Effector memory CD4-positive, alpha-beta T cell (primary cell): ENCODE measurements at places on chromosomes 12 and 14.

GRCh38 chr14:77570706-77571268 is 45.6 kb downstream of the SPTLC2 start:
- no peak for DNase-seq

- no peak for DNase-seq
Observed at GRCh38 chr12:118332511-118332910, 40.2 kb downstream of the TAOK3 start.

DNA sequence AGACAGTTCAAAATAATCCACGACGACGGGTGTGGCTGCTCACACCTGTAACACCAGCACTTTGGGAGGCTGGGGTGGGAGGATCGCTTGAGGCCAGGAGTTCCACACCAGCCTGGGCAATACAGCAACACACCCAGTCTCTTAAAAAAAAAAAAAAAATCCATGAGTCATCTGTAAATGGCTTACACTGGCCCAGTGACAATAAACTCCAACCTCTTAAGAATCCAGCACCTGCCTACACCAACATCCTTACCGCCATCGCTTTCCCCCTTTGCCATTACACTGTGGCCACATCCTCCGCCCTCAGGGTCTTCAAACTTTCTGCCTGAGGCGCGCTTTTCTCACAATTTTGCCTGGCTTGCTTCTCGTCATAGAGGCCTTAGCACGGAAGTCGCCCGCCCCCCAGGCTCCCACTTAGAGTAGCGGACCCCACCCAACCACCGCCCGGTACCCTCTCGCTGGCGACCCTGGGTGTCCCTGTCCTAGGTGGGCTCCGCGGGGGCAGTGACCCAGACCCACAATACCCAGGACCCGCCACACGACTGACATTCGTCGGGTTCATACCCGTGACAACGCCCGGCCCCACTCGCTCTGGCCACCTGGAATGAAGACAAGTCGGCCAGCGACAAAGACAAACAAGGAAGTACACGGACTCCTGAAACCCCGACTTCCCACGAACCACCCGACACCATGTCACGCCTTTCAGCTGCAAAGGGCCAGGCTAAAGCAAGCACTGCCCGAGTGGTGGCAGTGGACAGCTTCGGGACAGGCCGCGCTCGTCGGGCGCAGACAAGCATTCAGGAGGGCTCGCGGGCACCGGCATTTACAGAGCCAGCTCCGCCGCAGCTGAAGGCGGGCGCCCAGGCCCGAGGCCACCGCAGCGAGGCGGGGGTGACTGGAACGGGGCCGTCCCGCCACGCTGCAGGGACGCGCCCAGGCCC is 636 bp downstream of the GOLGA3 start:
- no peak for DNase-seq

DNA sequence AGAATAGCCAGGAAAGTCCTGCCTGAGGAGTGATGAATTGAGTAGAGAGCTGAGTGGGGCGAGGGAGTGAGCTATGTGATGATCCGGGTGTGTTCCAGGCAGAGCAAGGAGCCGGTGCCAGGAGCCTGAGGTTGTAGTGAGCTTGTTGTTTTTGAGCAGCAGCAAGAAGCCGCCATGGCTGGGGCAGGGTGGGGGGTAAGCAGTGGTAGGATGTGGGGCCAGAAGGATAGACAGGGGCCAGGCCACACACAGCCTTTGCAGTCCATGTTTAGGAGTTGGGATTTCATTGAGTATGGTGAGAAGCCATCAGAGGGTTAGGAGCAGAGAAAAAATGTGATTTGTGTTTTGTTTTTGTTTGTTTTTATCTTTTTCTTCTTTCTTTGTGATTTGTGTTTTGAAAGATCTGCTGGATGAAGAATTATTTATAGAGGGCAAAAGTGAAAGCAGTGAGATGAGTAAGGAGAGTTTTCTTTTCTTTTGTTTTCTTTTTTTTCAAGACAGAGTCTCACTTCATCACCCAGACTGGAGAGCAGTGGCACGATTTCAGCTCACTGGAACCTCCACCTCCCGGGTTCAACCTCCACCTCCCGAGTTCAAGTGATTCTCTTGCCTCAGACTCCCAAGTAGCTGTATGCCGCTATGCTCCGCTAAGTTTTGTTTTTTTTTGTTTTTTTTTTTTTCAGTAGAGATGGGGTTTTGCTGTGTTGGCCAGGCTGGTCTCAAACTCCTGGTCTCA is 92.3 kb upstream of the BCAT1 start:
- DNase-seq = no peak

DNA sequence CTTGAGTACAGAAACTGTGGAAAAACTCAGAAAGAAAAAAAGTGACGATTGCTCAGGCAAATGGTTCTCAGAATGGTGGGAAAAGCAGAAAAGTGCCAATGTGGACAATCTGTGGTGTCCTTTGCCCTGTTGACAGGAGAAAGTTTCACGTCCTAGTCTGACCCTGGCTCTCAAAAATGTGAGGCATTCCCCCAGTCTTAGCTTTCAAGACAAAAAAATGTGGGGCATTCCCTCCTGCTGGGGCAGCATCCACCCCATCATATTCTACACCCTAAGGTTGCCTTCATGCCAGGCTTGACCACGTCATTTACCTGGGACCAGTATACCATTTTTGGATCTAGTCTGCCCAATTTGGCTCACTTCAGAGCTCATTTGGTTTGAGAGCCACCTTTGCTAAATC is 20.7 kb upstream of the ANAPC7 start:
- DNase-seq = no peak

DNA sequence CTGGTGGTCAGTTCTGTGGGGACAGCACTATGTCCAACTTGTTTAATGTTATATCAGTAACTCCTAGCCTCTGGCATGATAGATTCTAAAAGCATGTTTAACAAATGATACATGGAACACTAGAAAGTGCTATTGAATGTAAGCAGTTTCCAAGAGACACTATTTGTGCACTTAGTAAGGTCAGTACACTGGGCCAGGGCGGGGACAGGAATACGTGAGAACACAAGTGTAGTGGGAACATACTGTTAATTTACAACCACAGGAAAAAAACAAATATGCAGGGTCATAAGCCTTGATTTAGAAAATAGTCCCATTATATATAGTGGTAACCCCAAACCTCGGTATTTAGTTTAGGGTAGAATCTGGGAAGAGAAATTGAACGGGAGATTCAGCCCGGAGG is 88.9 kb upstream of the SLC38A2 start:
- no peak for DNase-seq

- DNase-seq = no peak
Observed at GRCh38 chr12:34303091-34303870, 281.0 kb downstream of the ALG10 start.
